Uterus (tissue), 4 donors: ENCODE measurements at places on chromosomes 2 and 18.

DNA sequence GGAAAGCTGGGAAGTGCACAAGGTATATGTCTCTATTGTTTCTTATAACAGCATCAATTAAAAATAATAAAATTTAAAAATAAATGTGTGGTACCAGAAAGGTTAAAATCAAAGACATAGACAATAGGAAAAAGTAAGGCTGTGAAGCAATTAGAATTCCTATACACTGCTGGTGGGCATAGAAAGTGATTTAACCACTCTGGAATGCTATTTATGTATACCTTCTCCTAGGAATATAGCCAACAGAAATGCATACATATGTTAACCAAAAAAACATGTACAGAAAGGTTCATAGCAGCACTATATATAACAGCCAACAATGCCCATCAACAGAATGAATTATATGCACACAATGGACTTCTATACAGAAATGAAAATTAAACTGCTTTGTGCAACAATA lies 43.0 kb downstream of the WDSUB1 start:
- H3K27me3 ChIP-seq: no peaks in the 10 kb centered on the region
- no peak overlapping the region for H3K27ac ChIP-seq
- H3K4me1 ChIP-seq: no peaks in the 10 kb centered on the region
- DNase-seq: no peak
- H3K4me3 ChIP-seq: no peak overlapping the region

GRCh38 chr2:29724282-29724681 lies 197.1 kb downstream of the ALK start:
- H3K27ac ChIP-seq: no peak overlapping the region
- H3K4me1 ChIP-seq: peaks cover 2% of the 10 kb centered on the region
- H3K27me3 ChIP-seq: no peaks in the 10 kb centered on the region
- no peak for DNase-seq
- H3K4me3 ChIP-seq: no peak overlapping the region

GRCh38 chr2:129092956-129093355 lies 774.3 kb upstream of the HS6ST1 start:
- no peak overlapping the region for H3K4me3 ChIP-seq
- DNase-seq: no peak
- no peaks in the 10 kb centered on the region for H3K4me1 ChIP-seq
- no peaks in the 10 kb centered on the region for H3K27me3 ChIP-seq
- H3K36me3 ChIP-seq: no peaks in the 10 kb centered on the region

DNA sequence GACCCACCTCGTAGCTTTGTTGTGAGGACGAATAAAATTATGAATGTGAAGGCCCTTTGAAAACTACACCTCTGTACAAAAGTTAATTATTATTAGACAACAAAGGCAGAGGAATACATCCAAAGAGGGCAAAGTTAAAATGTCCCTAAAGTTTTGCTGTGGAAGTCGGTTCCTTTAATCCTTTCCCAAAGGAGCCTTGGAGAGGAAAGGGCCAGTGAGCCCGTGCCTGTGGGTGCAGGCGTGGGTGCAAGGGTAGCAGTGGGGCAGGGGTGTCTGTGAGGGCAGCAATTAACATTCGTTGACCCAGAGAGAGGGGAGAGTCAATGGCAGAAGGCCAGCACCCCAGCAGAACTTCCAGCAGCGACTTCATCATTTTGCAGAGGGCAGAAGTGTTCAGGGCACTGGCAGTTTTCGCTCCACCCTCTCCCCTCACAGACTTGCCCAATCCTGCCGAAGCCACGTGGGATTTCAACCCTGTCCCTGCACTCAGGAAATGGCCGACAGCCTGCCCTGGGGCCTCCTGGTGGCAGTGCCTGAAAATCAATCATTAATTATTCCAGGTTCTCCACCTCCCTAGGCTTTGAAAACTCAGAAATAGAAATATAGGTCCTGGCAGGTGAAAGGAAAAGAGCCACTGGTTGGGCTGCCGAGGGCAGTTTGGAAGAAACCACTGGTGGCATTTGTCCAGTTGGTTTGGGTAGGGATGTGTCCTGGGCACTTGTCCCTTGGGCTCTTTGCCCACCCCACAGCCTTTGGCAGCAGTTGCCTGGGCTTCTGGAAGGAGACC lies 4.2 kb upstream of the PAX8 start:
- H3K4me3 ChIP-seq: no peak overlapping the region
- no peaks in the 10 kb centered on the region for H3K27me3 ChIP-seq
- H3K36me3 ChIP-seq: no peaks in the 10 kb centered on the region
- H3K4me1 ChIP-seq: no peaks in the 10 kb centered on the region

GRCh38 chr2:19409046-19409445 lies 50.6 kb upstream of the OSR1 start:
- DNase-seq: no peak
- H3K36me3 ChIP-seq: no peaks in the 10 kb centered on the region
- H3K4me3 ChIP-seq: no peak overlapping the region
- no peak overlapping the region for H3K27ac ChIP-seq
- H3K27me3 ChIP-seq: no peaks in the 10 kb centered on the region
- H3K4me1 ChIP-seq: no peaks in the 10 kb centered on the region

GRCh38 chr2:207467716-207468347 lies 61.9 kb upstream of the CREB1 start:
- H3K27me3 ChIP-seq: no peaks in the 10 kb centered on the region
- no peaks in the 10 kb centered on the region for H3K4me1 ChIP-seq
- no peaks in the 10 kb centered on the region for H3K36me3 ChIP-seq

GRCh38 chr2:190807886-190808285 lies 72.7 kb upstream of the GLS start:
- no peaks in the 10 kb centered on the region for H3K4me1 ChIP-seq
- no peak overlapping the region for H3K27ac ChIP-seq
- no peaks in the 10 kb centered on the region for H3K27me3 ChIP-seq
- H3K4me3 ChIP-seq: no peak overlapping the region
- H3K36me3 ChIP-seq: no peaks in the 10 kb centered on the region

GRCh38 chr2:145771525-145771924 lies 1251.6 kb upstream of the ZEB2 start:
- no peak overlapping the region for H3K27ac ChIP-seq
- DNase-seq: no peak
- no peak overlapping the region for H3K4me3 ChIP-seq
- no peaks in the 10 kb centered on the region for H3K36me3 ChIP-seq

DNA sequence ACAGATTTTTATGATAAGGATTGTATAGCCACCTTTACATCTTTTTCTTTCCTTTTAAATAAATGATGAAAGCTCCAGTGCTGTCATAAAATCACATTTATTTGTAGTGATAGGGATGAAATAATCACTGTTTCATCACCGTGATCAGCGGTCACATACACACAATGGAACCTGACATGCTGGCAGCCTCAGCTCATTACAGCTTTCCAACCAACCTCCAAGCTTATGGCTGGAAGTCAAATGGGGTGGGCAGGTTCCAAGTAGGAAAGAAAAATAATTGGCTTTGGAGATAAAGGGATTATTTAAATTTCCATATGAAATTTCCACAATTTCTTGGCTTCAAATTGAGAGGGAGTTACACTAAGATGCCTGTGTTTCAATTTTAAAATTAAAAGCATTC lies 251.3 kb downstream of the PLCL1 start:
- no peaks in the 10 kb centered on the region for H3K27me3 ChIP-seq
- no peaks in the 10 kb centered on the region for H3K4me1 ChIP-seq
- H3K4me3 ChIP-seq: no peak overlapping the region
- no peak for DNase-seq
- no peak overlapping the region for H3K27ac ChIP-seq
- no peaks in the 10 kb centered on the region for H3K36me3 ChIP-seq

DNA sequence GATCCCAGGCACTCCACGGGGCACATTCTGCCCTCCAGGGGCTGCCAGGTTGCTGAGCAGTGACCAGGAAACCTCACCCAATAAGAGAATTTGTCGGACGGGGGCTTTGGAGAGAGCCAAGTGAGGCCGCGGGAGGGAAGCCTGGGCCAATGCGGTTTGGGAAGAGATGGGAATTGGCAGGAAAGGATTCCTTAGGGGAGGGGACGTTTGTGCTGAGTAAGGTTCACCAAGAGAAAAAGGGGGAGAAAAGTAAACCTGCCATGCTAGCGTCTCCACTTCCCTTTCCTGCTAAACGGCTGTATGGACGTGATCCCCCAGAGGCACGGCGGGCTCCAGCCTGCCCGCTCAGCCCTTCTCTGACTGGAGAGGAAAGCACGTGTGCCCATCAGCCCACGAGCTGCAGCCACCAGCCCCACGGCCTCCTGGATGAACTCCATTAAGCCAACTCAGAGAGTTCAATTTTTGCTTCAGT lies 194.4 kb upstream of the ID2 start:
- DNase-seq: no peak
- H3K36me3 ChIP-seq: no peaks in the 10 kb centered on the region
- peaks cover 4% of the 10 kb centered on the region for H3K4me1 ChIP-seq
- no peak overlapping the region for H3K27ac ChIP-seq
- H3K4me3 ChIP-seq: no peak overlapping the region
- H3K27me3 ChIP-seq: no peaks in the 10 kb centered on the region

GRCh38 chr2:61291851-61292575 lies 130.0 kb downstream of the C2orf74 start:
- no peaks in the 10 kb centered on the region for H3K27me3 ChIP-seq
- H3K36me3 ChIP-seq: no peaks in the 10 kb centered on the region
- H3K4me1 ChIP-seq: no peaks in the 10 kb centered on the region
- no peak overlapping the region for H3K4me3 ChIP-seq
- no peak overlapping the region for H3K27ac ChIP-seq

- no peaks in the 10 kb centered on the region for H3K4me1 ChIP-seq
- H3K27me3 ChIP-seq: no peaks in the 10 kb centered on the region
- no peaks in the 10 kb centered on the region for H3K36me3 ChIP-seq
- DNase-seq: no peak
Measured at GRCh38 chr2:97348265-97348664, 235.3 kb downstream of the ANKRD36 start.

- no peak overlapping the region for H3K27ac ChIP-seq
- H3K4me3 ChIP-seq: no peak overlapping the region
- H3K36me3 ChIP-seq: no peaks in the 10 kb centered on the region
- H3K27me3 ChIP-seq: no peaks in the 10 kb centered on the region
- H3K4me1 ChIP-seq: no peaks in the 10 kb centered on the region
- DNase-seq: no peak
Measured at GRCh38 chr2:105287692-105288091, 41.8 kb downstream of the TGFBRAP1 start.

DNA sequence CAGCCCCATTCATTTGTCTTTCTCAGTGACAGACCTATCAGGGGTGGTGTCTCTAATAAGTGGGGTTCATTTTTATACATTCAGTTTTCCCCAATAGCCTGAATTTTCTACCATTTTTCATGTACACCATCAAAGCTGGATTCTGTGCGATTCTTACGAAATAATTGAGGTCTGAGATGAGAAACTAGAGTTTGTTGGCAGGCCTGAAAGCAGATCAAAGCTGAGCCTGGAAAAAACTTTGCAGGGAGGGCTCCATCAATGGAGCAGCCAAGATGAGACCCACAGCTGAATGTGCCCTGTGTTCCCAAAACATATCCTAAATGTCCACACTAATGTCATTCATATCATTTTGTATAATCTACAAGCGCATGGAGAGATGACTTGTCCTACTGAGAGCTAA lies 4.5 kb upstream of the TMEM200C start:
- H3K36me3 ChIP-seq: no peaks in the 10 kb centered on the region
- DNase-seq: no peak
- no peak overlapping the region for H3K4me3 ChIP-seq
- no peaks in the 10 kb centered on the region for H3K4me1 ChIP-seq
- H3K27me3 ChIP-seq: peaks cover 5% of the 10 kb centered on the region

GRCh38 chr2:15556311-15556930 lies 4.7 kb downstream of the NBAS start:
- no peak overlapping the region for H3K4me3 ChIP-seq
- no peaks in the 10 kb centered on the region for H3K4me1 ChIP-seq
- H3K27me3 ChIP-seq: no peaks in the 10 kb centered on the region
- no peak overlapping the region for H3K27ac ChIP-seq
- H3K36me3 ChIP-seq: no peaks in the 10 kb centered on the region

- peak overlapping the region; percentile 4 for H3K27ac ChIP-seq
- no peak overlapping the region for H3K4me3 ChIP-seq
Measured at GRCh38 chr2:207311316-207312005, 145.7 kb upstream of the KLF7 start.

DNA sequence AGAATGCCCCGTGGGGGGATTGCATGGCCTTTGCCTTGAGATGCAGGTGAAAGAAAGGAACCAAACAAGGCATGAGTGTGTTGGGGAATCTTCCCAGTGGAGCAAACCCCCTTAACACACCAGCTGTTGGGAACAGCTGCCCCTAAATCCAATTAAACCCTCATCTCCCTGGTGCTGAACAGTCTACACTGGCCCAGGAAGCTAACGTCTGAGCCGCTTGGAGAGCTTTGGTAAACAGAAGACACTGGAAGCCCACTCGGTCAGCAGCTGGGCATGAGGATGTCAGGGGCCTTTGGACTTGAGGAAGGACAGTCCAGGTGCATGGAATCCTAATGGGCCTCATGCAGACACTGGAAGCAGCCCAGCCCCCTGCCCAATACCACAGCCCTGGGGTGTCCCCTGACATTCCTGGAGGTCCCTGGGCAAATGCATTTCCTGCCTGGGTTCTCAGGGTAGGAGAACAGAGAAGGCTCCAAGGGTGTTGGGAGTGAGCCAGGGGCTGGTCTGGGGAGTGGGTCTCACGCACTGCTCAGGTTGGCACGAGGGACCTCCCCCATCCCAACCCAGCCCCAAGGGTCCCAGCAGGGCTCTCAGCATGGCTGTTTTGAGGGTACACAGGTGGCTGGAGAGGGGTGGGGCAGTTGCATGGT lies 37.7 kb downstream of the GBX2 start:
- no peak overlapping the region for H3K4me3 ChIP-seq
- H3K27ac ChIP-seq: no peak overlapping the region
- no peaks in the 10 kb centered on the region for H3K4me1 ChIP-seq
- H3K27me3 ChIP-seq: no peaks in the 10 kb centered on the region
- no peaks in the 10 kb centered on the region for H3K36me3 ChIP-seq

GRCh38 chr2:161238560-161239325 lies 69.5 kb upstream of the PSMD14 start:
- peak; percentile 46 for DNase-seq
- H3K4me3 ChIP-seq: peak overlapping the region; percentile 25
- H3K4me1 ChIP-seq: no peaks in the 10 kb centered on the region
- no peaks in the 10 kb centered on the region for H3K36me3 ChIP-seq
- H3K27ac ChIP-seq: peak overlapping the region; percentile 69
- no peaks in the 10 kb centered on the region for H3K27me3 ChIP-seq

GRCh38 chr18:62751341-62751821 lies 36.0 kb downstream of the PHLPP1 start:
- H3K4me3 ChIP-seq: no peak overlapping the region
- H3K27ac ChIP-seq: no peak overlapping the region
- no peak for DNase-seq
- no peaks in the 10 kb centered on the region for H3K27me3 ChIP-seq

DNA sequence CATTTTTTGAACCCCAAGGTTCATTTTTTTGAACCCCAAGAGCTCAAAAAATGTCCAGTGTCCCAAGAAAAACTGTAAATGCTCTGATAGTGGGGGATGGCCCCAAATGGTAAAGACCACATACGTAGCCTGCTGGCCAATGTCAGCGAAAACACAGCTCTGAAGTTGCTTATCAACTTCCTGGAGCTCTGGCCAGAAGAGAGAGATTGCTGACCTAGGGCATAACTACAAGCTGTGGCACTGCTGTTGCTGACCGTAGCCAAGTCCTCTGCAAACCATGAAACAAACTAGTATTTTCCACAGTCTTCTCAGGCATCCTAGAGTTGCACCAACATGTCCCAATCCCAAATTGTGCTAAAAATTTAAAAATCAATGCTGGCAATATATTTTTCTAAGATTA lies 50.9 kb downstream of the REEP1 start:
- H3K36me3 ChIP-seq: no peaks in the 10 kb centered on the region
- H3K27ac ChIP-seq: no peak overlapping the region
- no peak overlapping the region for H3K4me3 ChIP-seq
- no peaks in the 10 kb centered on the region for H3K4me1 ChIP-seq
- DNase-seq: no peak

GRCh38 chr18:74521068-74521725 lies 13.1 kb upstream of the CNDP1 start:
- no peaks in the 10 kb centered on the region for H3K27me3 ChIP-seq
- H3K27ac ChIP-seq: no peak overlapping the region
- no peaks in the 10 kb centered on the region for H3K36me3 ChIP-seq
- H3K4me3 ChIP-seq: no peak overlapping the region
- H3K4me1 ChIP-seq: no peaks in the 10 kb centered on the region
